ENCODE measurements at places on chromosomes 13 and 19. TPM values are rescaled to one million over a fixed set of nuclear protein-coding genes. Genes with fewer than 3 reads are reported as not detected.
A peak's percentile ranks its signal among the peaks of the same experiment; 100 is the strongest.

DNA sequence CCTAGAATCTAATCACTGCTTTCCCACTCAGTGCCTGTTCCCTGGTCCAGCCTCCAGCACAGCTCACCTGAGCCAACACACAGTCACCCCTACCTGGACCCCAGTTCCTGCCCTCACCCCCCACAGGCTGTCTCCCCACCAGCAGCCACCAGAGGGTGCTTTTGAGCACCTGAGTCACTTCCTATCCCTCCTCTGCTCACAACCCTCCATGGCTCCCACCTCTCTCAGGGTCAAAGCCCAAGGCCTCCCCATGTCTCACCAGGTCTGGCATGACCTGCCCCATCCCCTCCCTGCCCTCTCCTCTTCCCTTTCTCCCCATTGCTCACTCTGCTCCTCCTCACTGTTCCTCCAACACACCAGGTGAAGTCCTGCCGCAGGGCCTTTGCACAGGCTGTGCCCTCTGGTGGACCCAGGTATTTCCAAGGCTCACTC, 7.1 kb upstream of the DPP9 start:
- H3K36me3 ChIP-seq, result no peaks in the 10 kb centered on the region
- no peak overlapping the region for H3K27ac ChIP-seq
- H3K27me3 ChIP-seq, result no peaks in the 10 kb centered on the region
- H3K4me3 ChIP-seq, result no peak overlapping the region
- DNase-seq, result peak; percentile 77

GRCh38 chr13:74450964-74451363, 316.8 kb upstream of the KLF12 start:
- H3K36me3 ChIP-seq, result peaks cover 2% of the 10 kb centered on the region
- peaks cover 4% of the 10 kb centered on the region for H3K4me1 ChIP-seq
- peaks cover 9% of the 10 kb centered on the region for H3K27me3 ChIP-seq
- H3K4me3 ChIP-seq, result no peak overlapping the region

DNA sequence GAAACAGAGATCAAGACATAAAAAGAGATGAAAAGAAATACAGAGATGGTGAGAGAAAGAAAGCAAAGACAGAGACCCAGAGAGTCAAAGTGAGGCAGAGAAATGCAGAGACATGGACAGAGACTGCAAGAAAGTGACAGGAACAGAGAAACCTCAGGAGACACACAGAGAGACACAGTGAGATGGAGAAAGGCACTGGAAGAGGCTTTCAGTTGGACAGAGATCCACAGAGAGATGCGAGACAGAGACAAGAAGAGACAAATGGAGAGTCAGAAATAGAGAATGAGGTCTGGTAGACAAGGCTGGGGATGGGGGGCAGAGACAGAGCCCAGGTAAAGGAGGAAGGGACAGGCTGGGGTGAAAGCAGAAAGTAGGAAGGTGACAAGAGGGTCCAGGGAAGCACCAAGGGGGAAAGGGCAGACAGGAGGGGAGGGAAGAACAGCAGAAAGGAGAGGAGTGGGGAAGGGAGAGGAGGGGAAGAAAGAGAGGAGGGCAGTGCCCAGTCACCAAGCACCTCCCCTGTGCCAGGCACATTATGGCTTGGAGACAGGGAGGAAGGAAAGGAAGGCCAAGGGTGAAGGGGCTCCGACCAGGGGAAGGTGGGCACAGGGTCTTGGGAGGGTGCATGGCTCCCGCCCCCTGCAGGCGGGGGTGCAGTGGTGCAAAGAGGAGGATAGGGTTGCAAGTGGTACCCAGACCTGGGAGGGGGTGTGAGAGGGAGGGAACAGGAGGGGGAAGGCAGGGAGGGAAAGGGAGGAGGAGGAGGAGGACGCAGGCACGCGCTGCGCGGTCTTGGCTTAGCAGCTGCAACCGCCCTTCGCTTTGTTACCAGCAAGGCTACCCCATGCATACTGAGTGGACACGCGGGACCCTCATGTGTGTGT, 38.4 kb downstream of the DEDD2 start:
- no peak overlapping the region for H3K4me3 ChIP-seq
- DNase-seq, result no peak
- H3K36me3 ChIP-seq, result no peaks in the 10 kb centered on the region
- peaks cover 17% of the 10 kb centered on the region for H3K27me3 ChIP-seq

Gene AMER2
- total RNA-seq, result not detected

GRCh38 chr13:23160638-23161480, 19.9 kb upstream of the SGCG start:
- no peak overlapping the region for H3K27ac ChIP-seq
- H3K4me1 ChIP-seq, result no peaks in the 10 kb centered on the region

DNA sequence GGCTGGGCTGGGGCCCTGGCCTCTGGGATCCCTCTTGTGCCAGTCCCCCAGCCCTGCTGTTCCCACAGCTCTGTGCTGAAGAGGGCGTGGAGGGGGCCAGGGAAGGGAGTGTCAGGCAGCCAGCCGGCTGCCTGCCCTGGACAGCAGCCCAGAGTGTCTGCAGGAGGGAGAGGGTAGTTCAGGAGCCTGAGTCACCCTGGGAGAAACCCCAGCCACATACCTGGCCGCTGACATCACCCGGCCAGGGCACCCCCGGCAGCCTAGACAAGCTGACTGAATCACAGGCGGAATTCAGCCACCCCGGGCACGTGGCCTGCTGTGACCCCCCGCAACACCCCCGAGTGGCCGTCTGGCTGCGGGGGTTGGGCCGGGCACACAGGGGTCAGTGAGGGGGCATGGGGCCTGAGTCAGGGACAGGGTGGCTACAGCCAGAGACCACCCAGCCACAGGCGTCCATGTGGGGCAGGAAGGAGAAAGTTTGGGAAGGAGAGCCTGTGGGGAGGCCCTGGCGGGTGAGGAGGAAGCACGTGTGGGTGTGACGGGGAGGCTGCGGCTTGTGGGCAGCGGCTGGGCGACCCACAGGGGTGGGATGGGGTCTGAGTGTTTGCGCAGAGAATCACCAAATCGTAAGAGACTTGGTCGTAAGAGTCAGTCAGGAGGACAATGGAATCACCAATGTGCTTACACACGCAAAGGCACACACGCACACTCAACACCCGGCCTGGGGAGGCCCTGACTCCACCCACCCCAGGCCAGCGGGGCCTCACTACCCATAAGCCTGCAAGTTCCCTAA, 11.9 kb upstream of the FOSB start:
- peaks cover 28% of the 10 kb centered on the region for H3K4me1 ChIP-seq
- H3K27ac ChIP-seq, result peak overlapping the region; percentile 78
- peak; percentile 86 for DNase-seq
- H3K4me3 ChIP-seq, result peak overlapping the region; percentile 37
- H3K36me3 ChIP-seq, result no peaks in the 10 kb centered on the region

DNA sequence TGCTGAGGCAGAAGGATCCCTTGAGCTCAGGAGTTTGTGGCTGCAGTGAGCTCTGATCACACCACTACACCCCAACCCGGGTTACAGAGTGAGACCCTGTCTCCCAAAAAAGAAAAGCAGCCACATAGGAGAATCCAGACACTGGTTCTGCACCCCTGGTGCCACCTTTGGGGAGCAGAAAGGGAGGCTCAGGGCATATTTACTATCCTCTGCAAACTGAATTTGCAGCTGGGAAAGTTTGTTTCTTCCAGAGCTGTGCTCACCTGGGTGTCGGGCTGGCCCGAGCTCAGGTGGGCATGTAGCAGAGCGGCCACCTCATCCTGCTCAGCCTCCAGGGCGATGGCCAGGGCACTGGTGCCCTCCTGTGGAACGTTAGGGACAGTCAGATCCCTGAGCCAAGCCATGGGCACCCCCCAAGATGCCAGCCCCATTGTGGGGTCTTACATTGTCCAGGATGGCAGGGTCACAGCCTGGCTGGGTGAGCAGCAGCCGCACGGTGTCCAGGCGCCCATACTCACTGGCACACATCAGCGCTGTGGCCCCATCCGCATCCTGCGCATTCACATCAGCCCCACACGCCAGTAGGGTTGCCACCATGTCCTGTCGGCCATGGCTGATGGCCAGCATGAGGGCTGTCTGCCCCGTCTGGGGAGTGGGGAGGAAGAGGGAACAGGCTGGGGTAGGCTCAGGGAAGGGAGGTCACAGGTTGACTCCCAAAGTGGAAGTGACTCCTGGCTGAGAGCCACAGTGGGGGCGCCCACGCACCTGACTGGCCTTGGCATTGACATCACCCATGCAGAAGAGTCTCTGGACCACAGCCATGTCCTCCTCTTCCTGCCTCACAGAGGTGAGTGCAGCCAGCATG, 3.1 kb downstream of the RPS28 start:
- no peak for DNase-seq
- peaks cover 22% of the 10 kb centered on the region for H3K4me1 ChIP-seq
- peak overlapping the region; percentile 96 for H3K27ac ChIP-seq
- no peaks in the 10 kb centered on the region for H3K27me3 ChIP-seq
- peak overlapping the region; percentile 97 for H3K4me3 ChIP-seq

DNA sequence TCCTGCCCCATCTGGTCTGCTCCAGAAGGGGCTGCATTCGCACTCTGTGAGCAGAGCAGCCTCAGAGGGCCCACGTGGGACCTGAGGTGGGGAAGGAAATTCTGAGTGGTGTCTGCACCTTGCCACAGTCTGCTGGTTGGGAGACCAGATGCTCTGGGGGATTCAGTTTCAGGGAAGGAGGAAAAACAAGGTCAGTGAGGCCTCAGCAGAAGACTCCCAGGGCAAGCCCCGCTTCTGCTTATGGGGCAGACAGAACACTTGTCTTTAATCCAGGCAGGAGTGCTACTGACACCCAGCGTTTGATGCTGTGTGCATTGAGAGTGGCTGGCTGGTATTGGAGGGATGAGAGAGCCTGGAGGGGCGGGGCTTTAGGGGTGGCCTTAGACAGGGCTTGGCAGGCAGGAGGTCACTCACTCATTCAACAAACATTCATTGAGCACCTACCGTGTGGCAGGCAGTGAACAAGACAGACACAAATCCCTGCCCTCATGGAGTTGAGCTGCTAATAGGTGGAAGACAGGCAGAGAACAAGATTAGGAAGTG, 4.9 kb upstream of the CLEC17A start:
- no peaks in the 10 kb centered on the region for H3K27me3 ChIP-seq
- H3K4me3 ChIP-seq, result no peak overlapping the region
- peak; percentile 38 for DNase-seq
- H3K36me3 ChIP-seq, result no peaks in the 10 kb centered on the region
- peak overlapping the region; percentile 13 for H3K27ac ChIP-seq

Gene SCN1B
- total RNA-seq, result 0.63 TPM

DNA sequence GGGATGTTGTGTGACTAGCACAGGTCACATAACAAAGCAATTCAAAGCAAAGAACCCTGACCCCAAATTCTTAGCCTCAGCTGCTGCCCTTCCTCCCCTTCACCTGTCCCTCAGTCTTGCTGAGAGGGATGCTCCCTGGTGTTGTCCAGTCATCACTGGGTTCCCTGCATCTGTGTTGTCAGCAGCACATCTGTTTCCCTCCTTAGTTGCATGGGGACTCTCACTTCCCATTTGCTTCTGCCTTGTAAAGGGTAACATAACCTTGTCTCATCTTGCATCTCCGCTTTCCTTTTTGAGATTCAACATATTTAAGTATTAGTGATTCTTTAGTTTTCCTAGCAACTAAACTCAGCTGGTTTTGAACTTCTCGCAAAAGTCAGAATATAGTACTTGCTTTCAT, 54.0 kb downstream of the SPATA13 start:
- H3K4me3 ChIP-seq, result no peak overlapping the region
- no peak overlapping the region for H3K27ac ChIP-seq
- peaks cover 3% of the 10 kb centered on the region for H3K36me3 ChIP-seq
- H3K27me3 ChIP-seq, result no peaks in the 10 kb centered on the region
- no peak for DNase-seq
- H3K4me1 ChIP-seq, result peaks cover 32% of the 10 kb centered on the region

GRCh38 chr13:113187263-113187669, 21.2 kb downstream of the PCID2 start:
- H3K27ac ChIP-seq, result peak overlapping the region; percentile 43
- no peaks in the 10 kb centered on the region for H3K27me3 ChIP-seq
- DNase-seq, result peak; percentile 76
- no peak overlapping the region for H3K4me3 ChIP-seq

Gene RRAS
- 7.1 TPM for total RNA-seq

- H3K4me1 ChIP-seq, result no peaks in the 10 kb centered on the region
- H3K27me3 ChIP-seq, result peaks cover 14% of the 10 kb centered on the region
- peak; percentile 38 for DNase-seq
- H3K27ac ChIP-seq, result no peak overlapping the region
- H3K4me3 ChIP-seq, result no peak overlapping the region
Measured at GRCh38 chr13:112616586-112617362, 28.8 kb upstream of the TUBGCP3 start.

- no peak for DNase-seq
- no peak overlapping the region for H3K4me3 ChIP-seq
- H3K27ac ChIP-seq, result no peak overlapping the region
- no peaks in the 10 kb centered on the region for H3K27me3 ChIP-seq
- H3K36me3 ChIP-seq, result no peaks in the 10 kb centered on the region
Measured at GRCh38 chr13:62357887-62358645, 942.4 kb upstream of the PCDH20 start.

DNA sequence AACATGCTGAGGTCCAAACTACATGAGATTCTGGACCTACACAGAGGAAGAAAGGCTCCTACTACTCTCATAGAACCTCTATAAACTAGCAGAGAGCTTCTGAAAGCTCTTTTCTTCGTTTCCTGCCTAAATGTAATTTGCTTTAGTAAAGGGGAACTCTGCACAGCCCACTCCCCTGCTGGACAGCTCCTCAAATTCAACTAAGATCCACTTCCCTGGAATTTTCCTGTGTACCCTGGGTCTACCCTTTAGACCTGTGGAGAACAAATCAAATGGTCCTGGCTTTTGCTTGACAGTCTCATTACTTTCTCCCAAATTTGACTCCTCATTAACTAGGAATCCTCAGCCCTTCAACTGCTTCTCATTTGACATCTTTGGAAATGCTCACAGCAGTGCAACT, 3.5 kb upstream of the DCLK1 start:
- peaks cover 19% of the 10 kb centered on the region for H3K27me3 ChIP-seq
- no peak overlapping the region for H3K4me3 ChIP-seq
- no peaks in the 10 kb centered on the region for H3K36me3 ChIP-seq

Gene CEACAM8
- total RNA-seq, result not detected

DNA sequence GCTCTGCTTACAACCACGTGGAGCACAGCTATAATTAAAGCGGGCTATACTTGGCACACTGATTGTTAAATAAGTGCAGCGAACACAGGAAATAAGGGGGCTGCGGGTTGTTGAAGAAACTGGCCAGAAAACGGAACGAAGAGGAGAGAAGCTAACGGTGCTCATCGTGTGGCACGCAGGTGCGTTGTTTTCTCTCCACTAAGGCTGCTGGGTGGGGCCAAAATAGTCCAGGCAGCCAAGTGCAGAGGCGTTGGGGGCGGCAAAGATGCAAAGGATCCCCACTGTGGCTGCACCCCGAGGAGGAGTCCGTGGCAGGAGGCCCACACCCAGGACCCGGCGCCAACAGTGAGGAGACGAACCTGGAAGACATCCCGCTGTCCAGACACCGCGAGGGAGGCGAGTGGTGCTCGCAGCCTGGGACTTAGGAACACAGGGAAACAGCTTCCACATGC, 8.1 kb upstream of the ARL11 start:
- DNase-seq, result no peak
- no peak overlapping the region for H3K27ac ChIP-seq
- no peak overlapping the region for H3K4me3 ChIP-seq
- no peaks in the 10 kb centered on the region for H3K27me3 ChIP-seq
- H3K36me3 ChIP-seq, result no peaks in the 10 kb centered on the region

Gene RUBCNL
- 0.36 TPM for total RNA-seq

DNA sequence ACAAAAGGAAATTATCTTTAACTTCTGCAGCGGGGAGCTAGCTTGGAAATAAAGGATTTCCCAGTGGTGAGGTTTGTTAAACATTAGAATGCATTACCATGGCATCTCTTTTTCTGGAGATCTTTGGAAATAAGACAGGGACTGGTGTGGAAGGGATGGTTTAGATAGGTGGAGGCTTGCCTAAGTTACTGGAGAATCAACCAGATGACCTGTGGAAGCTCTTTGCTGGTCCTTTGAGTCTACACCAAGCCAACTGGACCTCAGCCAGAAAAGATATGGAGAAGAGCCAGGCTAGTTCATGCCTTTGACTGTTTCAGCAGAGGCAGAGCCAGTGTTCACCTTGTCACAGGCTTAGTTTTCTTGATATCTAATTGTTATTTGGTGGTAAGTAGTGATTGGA, 134.7 kb downstream of the KCNRG start:
- no peak overlapping the region for H3K4me3 ChIP-seq
- no peak overlapping the region for H3K27ac ChIP-seq
- DNase-seq, result no peak
- H3K27me3 ChIP-seq, result no peaks in the 10 kb centered on the region
